EL (cell line): ENCODE measurements at places on chromosomes 11 and 22.

GRCh38 chr11:20035701-20036601 lies 124.3 kb downstream of the DBX1 start:
- peak; percentile 88 for DNase-seq

DNA sequence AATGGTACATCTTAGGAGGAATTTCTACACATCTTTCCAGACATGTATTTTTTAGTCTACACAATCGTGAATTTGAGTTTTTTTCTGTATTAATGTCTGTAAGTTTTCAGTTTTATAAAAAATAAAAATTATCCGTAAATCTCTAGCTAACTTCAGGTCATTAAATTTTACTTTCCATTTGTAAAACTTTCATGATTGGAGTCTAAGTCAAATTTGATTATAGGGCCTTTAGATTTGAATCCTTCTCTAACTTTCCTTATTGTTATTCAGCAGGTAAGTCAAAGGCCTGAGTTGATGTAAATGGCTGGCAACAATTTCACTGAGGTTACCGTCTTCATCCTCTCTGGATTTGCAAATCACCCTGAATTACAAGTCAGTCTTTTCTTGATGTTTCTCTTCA lies at the start of gene OR8I2:
OR8I2 (plus strand) TSS at position 301 of the 400 bp plus-strand sequence; CDS start at position 301, 0 bp downstream.
- no peak for DNase-seq

DNA sequence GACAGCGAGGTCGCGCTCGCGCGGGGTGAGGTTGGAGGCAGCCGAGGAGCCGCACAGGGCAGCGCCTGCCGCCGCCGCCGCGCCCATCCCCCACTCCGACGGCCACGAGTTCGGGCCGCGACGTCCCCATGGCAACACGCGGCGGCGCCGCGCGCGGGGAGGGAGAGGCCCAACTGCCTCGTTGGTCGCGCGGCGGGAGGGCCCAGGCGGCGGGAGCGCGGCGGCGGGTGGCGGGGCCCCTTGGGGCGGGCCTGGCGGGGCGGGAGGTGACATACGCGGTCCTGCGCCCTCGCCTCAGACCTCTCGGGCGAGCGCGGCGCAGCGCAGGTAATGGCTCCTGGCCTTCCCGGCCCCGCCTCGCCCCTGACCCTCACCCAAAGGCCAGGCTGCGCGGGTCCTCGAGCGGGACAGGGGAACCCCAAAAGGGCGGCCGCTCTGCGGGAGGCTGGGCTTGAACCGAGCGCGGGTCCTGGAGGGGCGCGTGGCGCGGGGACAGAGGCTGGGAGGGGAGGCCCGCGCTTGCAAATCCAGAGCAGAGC lies at the start of gene DEUP1:
DEUP1 (plus strand) TSS at position 297 of the 539 bp plus-strand sequence. CDS start 1,518 bp downstream, outside the sequence.
- DNase-seq, result peak; percentile 6

DNA sequence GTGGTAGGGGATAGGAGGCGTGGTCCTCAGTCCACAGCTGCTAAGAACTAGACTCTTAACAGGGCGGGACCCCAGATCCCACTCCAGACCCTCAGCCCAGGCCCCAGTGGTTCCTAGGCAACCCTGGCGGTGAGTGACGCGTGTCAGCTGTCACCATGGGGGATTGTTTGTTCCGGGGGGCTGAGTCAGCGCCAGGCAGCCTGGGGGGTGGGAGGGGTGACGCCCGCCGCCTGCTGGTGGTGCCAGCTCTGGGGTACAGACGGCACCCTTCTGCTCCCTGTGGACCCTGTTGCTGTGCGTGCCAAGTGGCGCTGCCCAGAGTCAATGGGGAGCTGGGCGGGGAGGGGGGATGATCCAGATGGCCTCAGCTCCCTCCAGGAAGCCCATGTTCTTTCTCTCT lies 2.5 kb downstream of the CNIH2 start:
- DNase-seq, result no peak

DNA sequence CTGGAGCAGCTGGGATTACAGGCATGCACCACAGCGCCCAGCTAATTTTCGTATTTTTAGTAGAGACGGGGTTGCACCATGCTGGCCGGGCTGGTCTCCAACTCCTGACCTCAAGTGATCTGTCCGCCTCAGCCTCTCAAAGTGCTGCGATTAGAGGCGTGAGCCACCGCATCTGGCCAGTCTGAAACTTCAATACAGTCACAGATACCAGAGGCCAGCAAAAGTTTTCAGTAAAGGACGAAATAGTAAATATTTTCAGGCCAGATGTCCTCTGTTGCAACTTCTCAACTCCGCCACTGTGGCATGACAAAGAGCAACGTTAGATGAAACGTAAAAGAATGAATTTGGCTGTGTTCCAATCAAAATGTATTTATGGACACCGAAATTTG lies 403.6 kb downstream of the MN1 start:
- no peak for DNase-seq

GRCh38 chr11:106493751-106494150 lies 416.3 kb downstream of the AASDHPPT start:
- DNase-seq, result no peak

- peak; percentile 77 for DNase-seq
Measured at GRCh38 chr11:40293655-40294348, 1165.7 kb downstream of the LRRC4C start.

DNA sequence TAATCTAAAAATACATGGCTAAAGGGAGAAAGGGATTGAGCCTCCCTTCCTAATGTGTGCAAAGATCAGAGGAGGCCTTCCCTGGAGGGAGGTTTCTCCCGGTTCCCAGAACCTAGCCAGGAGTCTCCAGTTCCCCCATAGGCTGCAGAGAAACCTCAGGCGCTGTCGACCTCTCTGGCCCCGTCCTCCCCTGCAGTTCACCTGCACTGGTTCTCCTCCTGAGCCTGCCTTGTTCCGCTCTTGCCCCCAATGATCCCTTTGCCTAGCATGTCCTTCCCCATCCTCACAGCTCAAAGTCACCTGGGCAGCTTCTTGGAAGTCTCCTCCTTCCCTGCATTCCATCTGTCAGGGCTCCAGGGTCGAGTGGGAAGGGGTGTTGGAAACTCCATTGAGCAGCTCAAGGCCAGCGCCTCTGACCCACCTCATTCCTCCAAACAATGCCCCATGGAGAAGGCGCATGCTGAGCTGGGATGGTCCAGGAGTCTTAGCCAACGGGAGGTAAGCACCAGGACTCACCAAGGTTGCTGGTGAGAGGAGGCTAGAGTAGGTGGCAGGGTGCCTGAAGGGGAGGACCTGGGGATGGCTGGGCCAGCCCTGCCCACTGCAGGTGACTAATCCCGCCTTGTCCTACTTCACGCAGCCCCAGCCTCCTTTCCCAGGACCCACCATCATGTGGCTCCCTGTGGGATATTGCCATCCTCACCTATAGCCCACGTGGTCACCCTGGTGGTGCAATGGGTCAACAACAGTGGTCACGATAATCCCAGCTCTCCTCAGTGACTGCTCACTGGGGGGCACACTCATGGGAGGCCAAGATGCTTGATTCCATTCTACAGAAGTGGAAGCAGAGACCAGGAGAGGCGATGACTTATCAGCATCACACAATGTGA lies 15.4 kb downstream of the RSPH14 start:
- DNase-seq, result no peak

- no peak for DNase-seq
Measured at GRCh38 chr22:30309951-30310741, 16.6 kb downstream of the TBC1D10A start.

- DNase-seq, result no peak
Measured at GRCh38 chr11:111391328-111392124, 12.5 kb upstream of the POU2AF1 start.

DNA sequence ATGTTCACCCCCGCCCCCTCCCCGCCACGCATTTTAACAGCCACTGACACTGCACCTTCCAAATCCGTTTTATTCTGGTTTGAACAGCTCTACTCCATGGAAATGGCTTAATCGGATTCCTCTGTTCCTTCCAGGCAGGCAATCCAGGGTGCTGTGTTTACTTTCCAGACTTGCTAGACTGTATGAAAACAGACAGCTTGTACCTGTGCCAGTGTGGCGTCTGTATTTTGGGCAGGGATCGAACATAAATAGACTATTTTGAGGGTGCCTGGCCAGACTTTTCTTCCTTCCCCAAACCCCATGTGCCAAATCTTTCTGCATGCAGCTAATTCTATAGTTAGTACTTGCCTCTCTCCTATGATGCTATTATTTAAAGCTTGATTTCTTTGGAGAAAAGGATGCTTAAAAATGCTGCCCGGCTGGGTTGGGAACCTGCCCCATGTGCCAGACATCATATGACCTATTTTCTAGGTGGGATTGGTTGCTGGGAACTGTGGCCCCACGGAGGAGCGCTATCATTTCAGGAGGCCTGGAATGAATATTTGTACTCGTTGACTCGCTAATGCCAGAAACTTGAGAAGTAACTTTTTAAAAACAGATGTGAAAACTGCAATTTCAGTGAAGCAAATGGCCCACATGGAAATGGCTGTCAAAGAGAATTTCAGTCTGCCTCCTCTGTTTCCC lies 814.8 kb downstream of the BRD1 start:
- DNase-seq, result no peak

DNA sequence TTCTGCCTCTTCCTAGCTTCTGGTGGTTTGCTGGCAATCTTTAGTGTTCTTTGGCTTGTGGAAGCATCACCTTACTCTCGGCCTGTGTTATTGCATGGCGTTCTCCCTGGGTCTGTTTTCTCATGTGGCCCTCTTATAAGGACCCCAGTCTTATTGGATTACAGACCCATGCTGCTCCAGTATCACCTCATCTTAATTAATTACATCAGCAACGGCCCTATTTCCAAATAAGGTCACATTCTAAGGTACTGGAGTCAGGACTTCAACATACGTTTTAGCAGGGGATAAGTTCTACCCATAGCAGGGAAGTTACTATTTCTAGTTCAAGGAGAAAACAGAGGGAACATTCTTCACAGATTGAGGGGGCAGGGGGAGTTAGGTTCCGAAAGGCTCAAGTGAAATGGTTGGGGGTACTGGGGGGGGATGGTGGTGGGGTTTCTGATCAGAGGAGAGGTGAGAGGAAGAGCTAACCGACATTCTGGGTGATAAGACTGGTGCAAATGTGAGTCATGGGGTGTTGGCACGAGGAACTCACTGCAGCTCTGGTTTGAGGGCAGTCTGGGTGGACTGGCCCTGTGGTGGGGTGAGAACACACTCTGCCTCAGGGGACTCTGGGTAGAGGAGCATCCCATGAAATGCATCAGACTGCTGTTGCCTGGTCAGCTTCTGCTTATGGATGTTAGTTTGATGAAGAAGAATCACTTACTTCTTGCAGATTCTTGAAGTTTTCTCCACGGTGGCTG lies 51.5 kb upstream of the ZBED5 start:
- peak; percentile 83 for DNase-seq

DNA sequence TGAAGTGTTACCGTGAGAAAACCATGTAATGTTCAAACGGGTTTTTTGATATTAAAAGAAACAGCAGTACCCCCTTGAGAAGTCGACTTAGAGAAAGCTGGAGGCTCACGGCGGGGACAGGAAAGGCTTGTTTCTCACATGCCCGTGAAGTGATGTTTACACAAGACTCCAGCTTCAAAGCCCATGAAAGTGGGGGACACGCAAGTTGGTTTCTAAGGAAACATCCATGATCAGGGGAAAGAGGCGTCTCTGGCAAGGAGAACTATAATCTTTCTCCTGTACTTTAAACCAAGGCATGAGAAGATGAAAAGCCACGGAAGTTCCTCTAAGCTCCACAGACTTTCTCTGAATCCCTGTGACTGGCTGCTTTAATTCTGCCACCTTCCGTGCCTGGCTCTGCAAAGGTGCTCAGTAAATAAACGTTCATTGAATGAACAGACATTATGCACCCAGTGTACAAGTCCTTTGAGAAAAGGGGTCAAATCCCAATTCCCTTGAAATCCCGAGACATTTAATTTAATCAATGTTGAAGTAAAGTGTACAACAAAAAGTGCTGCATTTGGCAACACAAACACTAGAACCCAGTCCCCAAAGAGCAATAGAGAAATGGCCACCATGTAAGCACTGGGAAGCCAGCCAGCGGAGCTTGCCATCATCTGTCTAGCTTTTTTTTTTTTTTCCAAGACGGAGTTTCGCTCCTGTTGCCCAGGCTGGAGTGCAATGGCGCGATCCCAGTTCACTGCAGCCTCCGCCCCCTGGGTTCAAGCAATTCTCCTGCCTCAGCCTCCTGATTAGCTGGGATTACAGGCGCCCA lies 58.7 kb downstream of the AHNAK start:
- no peak for DNase-seq

GRCh38 chr11:132589791-132590190 lies 942.5 kb downstream of the OPCML start:
- no peak for DNase-seq

- DNase-seq, result no peak
Measured at GRCh38 chr11:15471895-15472799, 357.4 kb downstream of the INSC start.

DNA sequence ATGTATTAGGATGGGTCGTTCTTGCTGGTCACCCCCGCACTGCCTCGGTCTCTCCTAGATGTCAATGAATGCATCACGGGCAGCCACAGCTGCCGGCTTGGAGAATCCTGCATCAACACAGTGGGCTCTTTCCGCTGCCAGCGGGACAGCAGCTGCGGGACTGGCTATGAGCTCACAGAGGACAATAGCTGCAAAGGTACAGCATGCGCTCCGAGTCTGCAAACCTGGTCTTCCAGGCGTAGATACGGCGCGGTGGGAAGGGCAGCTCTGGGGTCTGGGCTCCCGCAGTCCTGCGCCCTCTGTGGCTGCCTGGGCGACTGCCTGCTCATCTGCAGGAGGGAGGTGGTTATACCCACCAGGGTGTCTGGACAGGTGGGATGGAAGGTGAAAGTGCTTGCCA lies 31.0 kb downstream of the FBLN1 start:
- DNase-seq, result no peak

DNA sequence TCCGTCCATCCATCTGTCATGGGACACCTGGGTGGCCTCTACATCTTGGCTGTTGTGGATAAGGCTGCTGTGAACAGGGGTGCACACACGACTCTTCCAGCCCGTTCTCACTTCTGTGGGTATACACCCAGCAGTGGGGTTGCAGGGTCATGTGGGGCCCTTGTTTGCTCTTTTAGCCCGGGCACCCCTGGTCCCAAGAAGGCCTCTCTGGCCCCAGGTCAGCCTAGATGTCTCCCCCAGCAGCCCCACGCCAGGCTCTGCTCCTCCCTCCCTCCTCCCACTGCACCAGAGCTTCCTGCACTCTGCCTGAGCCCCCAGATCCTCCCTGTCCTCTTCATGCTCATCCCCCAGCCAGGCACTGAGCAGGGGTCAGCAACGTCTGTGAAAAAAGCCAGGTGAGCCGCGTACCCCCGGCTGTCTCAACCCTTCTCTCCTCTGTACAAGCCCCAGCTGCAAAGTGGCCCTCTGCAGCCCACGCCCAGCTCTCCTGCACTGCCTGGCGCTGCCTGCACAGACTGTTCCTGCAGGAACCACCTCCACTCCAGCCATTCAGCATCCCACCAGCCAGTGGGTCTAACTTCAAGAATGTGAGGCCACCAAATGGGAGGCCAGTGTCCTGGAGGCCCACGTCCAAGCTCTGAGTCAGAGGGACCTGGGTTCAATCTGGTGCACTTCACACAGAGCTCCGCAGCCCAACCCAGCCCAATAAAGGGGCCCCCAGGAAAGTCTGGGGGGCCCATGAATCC lies 1508.9 kb downstream of the BRD1 start:
- no peak for DNase-seq

- DNase-seq, result no peak
Measured at GRCh38 chr11:65071907-65072630, 11.8 kb downstream of the CDCA5 start.
